NCI-H1436 treated with DMSO at 0.1 percent for 48 hours (cell line): ENCODE measurements at places on chromosomes 7 and 10.

DNA sequence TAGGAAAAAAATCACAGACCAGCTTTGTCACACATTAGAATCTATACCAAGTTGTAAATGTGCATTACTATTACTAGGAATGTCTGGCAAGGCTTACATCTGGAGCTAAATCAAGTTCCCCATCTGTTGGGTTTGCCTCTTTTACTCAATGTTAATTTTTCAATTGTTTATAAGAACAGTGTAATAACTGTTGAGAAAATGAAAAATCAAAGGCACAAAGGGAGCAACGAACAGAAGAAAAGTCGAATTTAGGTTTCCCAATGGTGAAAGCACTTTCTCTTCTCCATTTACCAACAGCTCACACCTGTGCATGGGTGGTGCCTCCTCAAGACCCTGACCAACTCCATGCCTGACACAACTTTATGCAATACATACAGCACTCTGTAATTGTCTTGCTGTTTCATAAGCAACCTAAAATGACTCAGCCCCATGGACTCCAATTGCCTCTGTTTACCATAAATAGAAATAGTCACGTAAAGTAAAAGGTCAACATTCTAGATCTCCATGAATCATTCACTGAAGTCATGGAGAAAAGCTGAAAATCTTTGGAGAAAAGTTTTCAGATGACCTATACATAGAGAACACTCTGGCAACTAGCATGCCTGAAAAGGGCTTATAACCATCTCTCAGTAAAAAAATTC, 95.5 kb upstream of the KCNIP2 start:
- DNase-seq, result no peak

- DNase-seq, result no peak
These were observed 1354.7 kb upstream of the LRRTM3 start for GRCh38 chr10:65571011-65571570.

- DNase-seq, result no peak
These were observed 96.1 kb upstream of the ASAH2 start for GRCh38 chr10:50347394-50347802.

- DNase-seq, result no peak
These were observed 944.1 kb downstream of the SORCS3 start for GRCh38 chr10:105585171-105585570.

DNA sequence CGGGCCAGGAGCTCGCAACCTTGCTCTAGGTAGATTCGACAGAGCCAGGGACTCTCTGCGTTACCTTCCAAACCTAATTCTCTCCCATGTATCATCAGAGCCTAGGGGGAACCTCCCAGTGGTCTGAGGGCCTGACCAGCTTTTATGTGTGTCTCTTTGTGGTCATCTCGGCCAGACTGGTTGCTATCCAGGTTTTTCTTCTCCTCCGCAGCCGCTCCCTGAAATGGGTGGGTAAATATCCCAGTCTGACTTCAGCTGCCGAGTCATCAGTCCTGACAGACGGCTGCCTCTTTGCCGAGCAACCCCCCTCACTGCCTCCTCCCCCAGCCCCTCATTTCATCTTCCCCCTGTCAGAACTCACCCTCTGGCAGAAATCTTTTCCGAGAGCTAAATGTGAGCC, 578.1 kb downstream of the LRMDA start:
- no peak for DNase-seq

DNA sequence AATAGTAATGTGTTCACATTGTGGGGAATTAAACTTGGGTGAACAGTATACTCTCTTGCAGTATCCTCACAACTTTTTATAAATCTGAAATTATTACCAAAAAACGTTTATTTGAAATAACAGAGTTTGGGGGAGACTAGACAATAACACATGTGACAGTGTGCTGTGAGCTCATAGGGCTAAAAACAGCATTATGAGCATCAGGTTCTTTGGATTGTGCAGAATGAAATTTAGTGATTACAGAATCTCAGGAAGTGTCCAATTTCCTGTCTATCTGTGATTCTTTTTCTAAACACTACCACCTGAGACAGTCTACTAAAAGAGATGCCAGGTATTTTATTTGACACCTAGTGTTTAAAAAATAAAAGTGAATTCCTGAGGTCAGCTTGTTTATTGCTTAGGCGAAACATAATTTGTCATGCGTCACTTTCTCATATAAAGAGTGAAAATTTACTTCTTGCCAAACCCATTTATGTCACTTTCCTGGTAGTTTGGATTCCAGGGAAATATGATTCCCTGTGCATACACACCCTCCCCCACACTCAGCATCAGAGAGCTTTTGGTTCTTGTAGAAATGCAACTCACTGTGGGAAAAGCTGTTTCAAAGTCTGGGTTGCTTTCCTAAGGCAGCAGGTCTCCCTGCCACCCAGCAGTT, 71.2 kb downstream of the AOAH start:
- DNase-seq, result no peak

GRCh38 chr7:100119970-100120732, 717 bp downstream of the CNPY4 start:
- DNase-seq, result no peak

- DNase-seq, result no peak
These were observed 9.7 kb upstream of the ANKRD7 start for GRCh38 chr7:118214833-118215182.

GRCh38 chr7:91347290-91347689, 83.1 kb downstream of the FZD1 start:
- no peak for DNase-seq

DNA sequence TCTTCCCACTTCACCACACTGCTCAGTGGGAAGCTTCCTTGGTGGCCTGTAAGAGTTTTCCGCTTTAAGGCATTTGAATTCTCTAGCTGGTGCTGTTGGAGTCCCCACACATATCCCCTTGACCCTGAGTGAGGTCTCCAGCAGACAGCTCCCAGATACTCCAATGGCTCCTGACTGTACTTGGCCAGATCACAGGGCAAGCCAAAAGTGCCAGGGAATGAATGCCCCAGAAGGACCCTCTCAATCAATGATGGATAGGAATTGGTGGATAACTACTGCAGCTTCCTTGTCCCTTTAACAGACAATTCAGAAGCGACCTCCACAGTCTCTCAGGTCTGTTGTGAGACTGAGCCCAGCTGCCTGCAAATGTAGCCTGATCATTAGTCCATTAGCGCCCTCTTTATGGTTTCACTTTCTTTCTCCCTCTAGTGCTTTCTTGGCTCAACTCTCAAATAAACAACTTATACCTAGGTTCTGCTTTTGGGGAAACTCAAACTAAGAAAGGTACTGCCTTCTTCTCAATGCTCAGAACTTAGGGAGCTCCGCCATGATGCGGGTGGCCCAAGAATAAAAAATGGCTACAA, 283.0 kb downstream of the TCF7L2 start:
- no peak for DNase-seq

DNA sequence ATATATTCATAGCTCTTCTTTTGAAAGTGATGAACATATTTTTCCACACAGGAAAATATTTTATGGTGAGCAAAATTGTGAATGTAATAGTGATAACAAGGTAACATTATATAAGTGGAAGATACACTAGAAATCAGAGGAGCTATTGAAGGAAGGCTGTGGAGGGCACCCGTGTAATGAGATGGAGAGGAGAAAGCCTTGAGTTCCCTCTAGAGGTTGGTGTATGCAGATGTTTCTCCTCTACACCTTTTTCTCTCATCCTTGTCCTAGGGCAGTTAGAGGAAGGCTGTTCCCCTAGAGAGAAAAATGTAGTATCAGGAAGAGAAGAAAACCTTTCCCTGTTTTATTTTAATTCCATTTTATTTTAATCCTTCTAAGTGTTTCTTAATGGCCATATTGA, 54.6 kb upstream of the NRG3 start:
- DNase-seq, result no peak

- DNase-seq, result no peak
These were observed 28.2 kb upstream of the ASL start for GRCh38 chr7:66047426-66047825.

- DNase-seq, result no peak
These were observed 188.0 kb downstream of the FRMD4A start for GRCh38 chr10:14142606-14143250.

DNA sequence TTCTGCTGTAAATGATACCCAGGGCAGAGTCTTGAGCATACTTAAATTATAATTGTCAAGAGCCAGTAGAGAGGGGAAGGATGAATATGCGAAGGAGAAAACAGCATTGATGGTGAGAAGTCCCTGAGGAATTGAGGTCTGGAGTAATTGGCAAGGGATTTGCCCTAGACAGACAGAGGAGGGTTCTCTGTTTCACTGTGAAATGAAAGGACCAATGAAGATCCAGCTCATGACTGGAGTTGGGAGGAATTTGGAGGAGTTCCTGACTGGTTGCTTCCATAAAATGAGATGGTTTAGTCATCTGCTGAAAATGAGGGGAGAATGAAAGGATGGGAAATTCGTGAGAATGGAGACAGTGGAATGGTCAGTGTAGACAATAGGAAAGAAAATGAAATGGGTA, 6.8 kb downstream of the PRPF18 start:
- DNase-seq, result no peak

- DNase-seq, result no peak
These were observed 142.9 kb upstream of the TRIM24 start for GRCh38 chr7:138317044-138317596.

- no peak for DNase-seq
These were observed 55.2 kb downstream of the CDK6 start for GRCh38 chr7:92781117-92781720.

- DNase-seq, result no peak
These were observed 41.4 kb downstream of the INSYN2A start for GRCh38 chr10:127154831-127155620.

- DNase-seq, result no peak
These were observed 108.6 kb upstream of the KCNMA1 start for GRCh38 chr10:77746047-77746707.

DNA sequence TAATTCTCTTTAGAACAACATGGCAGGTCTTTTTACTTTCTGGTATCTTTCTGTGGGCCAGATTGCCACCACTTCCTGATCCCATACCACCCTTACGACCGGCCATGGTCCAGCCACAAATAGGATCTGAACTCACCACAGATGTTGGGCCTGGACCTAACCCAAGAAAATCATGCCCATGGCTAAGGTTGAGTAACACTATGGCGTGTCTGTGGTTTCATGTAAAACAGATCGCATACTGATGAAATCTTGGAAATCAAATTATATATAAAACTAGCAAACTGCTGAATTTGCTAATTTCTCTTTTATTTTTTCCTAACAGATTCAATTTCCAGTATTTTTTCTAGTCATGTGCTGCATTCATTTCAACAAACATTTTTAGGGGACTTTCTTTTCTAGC, 77.2 kb downstream of the CH25H start:
- no peak for DNase-seq

DNA sequence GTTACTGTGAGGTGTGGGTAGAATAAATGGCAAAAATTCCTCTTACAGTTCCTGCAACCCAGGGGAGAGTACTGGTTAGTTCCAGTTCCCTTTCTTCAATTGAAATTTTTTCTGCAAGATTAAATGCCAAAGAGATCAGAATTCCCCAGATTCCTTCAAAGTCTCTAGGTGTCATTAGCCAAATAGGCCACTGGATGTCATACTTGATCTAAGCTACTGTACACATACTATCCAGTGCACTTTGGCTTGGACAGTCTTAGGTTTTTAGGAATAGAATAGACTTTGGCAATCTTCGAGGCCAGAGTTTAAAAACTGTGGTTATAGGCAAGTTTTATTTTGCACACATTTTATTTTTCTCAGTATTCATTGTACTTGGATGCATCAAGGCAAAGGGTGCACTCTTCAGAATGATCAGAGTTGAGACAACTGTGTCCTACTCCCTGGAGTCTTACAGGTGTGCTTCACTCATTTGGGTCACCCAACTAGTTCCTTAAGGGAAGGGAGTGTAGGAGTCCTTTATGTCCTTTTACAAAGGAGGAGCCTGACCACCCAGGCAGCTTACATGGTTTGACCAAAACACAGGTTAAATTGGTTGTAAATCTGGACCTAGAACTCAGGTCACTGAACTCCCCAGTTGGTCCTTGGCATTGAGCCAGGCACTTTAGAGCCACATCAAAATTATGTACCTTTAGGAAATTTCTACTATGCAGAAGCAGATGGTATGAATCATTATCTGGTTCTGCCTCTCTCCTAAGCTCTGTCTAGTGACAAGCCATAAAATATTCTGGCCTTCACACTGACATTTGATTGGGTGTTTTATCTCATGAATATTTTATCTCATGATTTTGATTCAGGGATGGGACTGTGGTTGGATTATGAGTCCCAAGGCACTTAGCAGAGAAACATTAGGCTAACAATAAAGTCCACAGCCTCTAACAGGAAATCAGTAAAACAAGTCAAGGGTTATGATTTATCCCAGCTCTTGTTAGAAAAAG, 49.5 kb downstream of the ASAH2B start:
- no peak for DNase-seq

DNA sequence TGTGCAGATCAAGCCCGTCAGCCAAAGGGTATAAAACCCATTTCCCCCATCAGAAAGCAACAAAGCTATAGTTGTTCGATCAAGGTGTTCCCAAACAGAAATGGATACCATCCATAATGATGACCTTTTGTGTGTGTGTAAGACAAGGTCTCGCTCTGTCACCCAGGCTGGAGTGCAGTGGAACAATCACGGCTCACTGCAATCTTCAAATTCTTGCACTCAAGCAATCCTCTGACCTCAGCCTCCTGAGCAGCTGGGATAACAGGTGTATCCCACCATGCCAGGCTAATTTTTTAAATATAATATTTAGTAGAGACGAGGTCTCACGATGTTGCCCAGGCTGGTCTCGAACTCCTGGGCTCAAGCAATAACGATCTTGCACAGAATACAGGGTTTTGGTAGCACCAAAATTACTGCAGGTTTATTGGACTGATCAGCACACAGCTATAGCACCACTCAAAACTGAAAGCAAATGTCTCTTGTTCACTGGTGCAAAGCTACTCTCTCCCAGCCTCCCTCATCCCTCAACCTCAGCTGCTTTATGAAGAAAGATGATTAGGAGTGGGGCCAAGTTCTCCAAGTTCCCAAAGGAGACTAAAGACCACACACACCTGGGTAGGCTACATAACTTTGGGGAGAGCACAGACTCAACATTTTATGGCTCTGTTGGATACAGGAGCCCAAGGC, 80.5 kb downstream of the ABI1 start:
- DNase-seq, result no peak

GRCh38 chr10:89148061-89148460, 59.1 kb downstream of the CH25H start:
- DNase-seq, result no peak

DNA sequence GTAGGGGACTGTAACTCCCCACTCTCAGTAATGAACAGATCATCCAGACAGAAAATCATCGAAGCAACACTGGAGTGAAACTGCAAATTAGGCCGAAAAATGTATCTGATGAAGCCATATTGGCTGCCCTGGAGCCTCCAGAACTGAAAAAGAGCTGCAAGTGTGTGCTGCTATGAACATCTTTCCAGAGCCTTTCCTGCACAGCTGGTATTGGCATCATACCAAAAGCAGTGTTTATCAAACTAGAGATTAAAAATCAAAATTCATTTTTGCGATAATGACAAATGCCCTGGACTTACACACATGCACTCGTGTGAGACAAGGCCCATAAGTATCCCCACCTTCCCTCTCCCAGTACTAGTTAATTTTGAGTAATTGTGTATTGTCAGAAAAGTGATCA, 6.8 kb upstream of the CLDN12 start:
- DNase-seq, result no peak

GRCh38 chr7:152423991-152424347, 11.8 kb downstream of the KMT2C start:
- DNase-seq, result no peak

- no peak for DNase-seq
These were observed 250.5 kb downstream of the SDK1 start for GRCh38 chr7:3551536-3551935.

- DNase-seq, result no peak
These were observed 66.5 kb downstream of the EPDR1 start for GRCh38 chr7:37986908-37987330.
